Stimulated activated CD8-positive, alpha-beta memory T cell treated with anti-CD3 and anti-CD28 coated beads, Interleukin-4, amount 100 ng/mL, for 1 hour (primary cell): ENCODE measurements at places on chromosomes 7 and 10.

GRCh38 chr7:41164440-41164839 lies 538.5 kb downstream of the INHBA start:
- no peak for DNase-seq

GRCh38 chr7:112981966-112982365 lies 104.7 kb downstream of the GPR85 start:
- no peak for DNase-seq

DNA sequence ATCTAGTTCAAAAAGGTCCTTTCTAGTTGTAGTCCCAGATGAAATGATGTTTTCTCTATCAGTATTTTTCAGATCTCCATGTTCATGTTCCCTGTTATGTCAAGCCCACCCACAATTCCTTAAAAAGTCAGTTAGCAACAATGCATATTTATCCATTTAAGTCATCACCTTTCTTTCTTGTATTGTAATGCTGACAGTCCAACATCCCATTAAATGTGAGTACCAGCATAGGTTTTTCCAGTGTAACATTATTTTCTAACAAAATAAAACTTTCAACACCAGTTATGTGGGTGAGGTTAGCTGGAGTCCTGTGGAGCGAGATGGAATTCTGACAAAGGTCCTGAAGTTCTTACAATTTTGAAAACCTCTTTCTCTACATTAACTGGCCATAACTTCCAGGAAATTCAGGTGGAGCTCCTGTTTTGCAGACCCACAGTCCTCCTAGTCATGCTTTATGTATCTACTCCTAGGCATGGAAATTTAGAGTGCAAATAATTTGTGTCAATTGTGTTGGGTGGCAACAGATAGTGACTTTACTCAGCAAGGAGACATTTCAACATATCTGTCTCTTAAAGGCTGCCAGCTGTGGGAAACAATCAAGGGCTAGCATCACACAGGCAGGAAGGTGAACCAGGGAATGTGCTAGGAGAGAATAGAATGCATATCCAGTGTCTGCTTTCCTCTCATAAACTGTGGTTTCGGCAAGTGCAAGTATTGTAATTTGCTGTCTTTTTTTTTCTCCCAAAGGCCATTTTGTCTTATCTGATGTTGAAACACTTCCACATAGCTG lies 162.6 kb downstream of the MTERF1 start:
- no peak for DNase-seq

DNA sequence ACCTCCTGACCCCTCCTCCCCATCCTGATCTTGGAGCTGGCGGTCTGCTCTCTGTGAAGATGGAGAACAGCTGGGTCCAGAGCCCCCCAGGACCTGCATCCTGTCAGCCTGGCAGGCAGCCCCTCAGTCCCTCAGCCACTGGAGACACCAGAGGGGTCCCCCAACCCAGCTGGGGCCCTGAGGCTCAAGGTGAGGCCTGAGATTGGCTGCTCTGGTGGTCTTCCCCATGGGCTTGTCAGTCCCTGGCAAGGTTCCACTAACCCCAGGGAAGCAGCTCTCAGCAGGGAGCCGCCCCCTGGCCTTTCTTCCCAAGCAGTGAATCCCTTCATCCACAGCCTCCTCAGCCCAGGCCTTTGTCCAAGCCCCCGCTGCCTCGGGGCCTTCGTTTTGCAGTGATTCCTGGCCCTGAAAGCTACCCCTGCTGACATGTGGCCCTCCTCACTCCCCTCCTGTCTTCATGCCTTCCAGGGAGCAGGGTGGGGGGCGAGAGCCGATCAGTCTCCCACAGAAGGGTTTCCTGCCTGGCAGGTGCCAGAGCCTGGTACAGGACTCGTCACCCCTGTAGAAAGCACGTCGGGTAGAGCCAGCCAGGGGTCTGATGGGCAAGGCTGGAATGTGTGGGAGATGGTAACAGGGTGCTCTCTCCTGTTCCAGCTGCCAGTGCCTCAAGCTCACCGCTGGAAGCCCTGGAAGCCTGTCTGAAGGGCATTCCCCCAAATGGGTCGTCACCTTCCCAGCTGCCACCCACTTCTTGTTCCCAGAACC lies 48.5 kb downstream of the ZNF467 start:
- DNase-seq: no peak

DNA sequence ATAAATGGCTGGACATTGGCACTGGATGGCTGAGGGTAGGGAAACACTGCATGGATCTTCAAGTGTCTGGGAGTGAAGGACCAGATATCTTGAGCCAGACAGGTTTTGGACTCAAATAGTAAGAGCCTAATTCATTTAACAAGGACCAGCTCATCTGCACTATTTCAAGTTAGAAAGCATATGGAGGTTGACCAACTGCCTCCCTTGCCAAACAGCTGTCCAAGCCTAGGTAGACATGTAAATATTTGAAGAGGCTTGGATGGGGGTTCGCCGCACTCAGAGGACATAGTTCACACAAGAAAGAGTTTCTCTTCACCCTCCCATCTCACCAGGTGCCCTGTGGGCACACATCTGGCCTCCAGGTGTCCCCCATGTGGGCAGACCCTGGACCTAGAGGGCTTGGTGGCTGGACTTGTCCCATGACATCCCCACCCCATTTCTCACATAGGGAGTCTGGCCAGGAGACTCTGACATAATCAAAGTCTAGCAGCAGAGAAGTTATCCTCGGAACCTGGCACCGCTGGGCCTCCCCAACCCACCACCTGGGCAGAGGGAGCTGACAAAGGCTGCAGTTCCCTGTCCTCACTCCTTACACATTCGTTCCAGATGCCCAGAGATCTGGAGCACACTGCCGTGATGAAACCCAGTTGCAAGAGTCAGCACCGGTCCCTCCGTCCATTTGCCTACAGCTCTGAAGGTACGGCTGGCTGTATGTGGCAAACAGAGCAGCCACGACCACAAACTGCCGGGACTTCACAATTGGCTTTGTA lies 116.9 kb upstream of the GDF10 start:
- DNase-seq: no peak

DNA sequence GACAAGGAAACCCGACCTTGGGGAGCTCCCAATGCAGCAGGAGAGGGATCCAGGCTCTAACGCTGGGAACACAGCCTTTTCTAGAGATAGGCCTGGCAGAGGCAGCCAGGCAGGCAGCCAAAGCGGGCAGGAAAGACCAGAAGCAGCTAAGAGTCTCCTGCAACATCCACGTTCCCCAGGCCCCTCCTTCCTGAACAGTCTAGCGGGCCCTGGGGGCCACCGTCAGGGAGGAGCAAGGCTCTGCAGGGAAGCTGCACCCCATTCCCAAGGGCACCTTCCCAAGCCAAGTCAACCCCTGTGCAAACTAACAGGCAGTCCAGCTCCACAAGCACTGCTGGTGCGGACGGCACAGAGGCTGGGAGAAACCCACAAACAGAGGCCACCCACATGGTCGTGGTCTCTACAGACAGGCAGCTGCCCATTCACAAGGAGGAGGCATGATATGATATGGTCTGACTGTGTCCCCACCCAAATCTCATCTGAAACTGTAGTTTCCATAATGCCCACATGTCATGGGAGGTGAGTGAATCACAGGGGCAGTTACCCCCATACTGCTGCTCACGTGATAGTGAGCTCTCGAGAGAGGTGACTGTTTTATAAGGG lies 115.7 kb downstream of the MAD1L1 start:
- no peak for DNase-seq

DNA sequence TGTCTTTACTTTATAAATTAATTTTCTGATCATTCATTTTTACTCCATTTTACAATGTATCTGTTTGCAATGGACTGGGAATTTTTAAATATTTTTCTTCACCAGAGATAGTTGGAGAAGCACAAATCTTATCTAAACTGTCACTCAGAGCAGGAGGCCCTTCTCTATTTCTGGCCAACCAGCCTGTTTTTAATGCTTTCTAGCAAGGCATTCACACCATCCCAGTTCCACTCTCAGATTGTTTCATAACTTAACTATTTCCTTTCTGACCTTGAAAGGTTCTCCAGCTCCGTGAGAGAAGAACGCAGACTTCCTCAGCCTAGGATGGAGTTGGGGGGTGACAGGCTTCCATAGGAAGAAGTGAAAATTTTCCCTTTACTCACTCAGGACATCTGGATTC lies 155.8 kb downstream of the SKIDA1 start:
- no peak for DNase-seq

- DNase-seq: peak; percentile 39
Observed at GRCh38 chr7:149742075-149742701, 31.2 kb downstream of the ZNF467 start.

DNA sequence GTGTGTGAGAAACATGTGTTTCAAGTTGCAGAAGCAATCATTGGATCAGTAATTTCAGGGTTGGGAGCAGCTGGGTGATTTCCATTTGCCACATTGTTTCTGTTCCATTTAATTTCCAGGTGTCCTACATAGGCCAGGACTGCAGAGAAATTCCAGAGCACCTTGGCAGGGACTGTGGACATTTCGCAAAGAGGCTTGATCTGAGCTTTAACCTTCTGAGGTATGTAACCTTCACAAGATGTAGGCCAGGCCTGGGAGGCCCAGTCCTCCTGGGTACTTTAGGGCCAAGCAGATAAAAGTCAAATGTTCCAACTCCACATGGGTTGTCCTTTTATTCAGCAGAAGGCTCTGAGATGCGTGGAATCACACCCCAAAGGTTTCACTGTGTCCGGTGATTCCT lies 6.9 kb downstream of the LRMDA start:
- DNase-seq: no peak

DNA sequence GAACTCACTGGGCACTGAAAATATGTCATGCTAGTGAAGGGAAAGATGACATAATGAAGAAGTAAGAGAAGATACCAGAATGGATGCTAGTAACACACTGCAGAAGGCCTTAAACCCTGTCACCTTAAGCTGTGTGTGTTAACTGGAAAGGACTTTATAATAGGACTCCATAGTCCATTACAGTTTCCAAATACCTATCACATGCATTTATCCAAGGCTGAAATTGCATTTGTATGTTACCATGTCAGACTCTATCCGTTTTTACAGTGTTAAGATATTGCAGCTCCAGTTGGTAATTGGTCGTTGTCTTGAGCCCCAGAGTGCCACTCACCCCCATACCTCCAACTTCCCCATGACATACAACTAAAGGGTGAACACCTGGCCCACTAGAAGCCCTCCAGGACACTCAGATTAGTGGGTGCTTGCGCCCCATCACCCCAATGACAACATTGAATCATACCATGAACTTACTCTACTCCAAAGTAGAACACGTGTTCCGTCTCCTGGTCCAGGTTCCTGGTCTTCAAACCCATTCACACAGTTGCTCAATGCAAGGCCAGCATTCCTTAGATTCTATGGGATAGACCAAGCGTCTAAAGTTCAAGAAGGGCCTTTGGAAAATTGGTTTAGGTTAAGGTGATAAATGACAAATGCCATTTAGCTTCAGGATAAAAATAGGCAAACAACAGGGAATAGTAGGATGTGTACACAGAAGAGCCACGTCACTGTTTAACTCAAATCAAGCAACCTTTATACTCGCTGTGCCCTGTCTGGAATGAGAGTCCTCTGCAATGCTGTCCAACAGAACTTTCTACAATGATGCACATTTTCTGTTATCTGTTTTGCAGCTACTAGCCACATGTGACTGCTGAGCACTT lies 2.1 kb upstream of the RAPGEF5 start:
- no peak for DNase-seq

GRCh38 chr7:128384726-128385125 lies 23.2 kb upstream of the PRRT4 start:
- DNase-seq: no peak
